ENCODE measurements at places on chromosomes 1 and 21.

DNA sequence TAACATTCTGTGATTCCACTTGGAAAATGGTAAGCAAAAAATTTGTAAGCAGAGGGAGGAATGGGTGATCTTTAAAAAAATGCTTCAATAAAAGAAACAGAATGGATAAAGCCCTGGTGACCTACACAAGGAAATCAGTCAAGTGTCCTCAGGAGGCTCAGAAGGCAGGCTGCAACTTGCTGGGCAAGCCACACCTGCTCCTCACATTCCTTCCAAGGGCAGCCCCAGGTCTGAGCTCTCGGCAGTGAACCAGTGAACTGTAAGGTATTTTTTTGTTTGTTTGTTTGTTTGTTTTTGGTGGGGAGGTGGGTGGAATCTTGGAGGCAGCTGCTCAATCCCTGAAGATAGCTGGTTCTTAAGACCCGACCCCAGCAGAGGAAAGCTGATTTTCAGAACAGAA, 4.4 kb downstream of the TACSTD2 start:
- DNase-seq, result no peak

GRCh38 chr21:37281993-37282392, 14.9 kb upstream of the VPS26C start:
- no peak for DNase-seq

DNA sequence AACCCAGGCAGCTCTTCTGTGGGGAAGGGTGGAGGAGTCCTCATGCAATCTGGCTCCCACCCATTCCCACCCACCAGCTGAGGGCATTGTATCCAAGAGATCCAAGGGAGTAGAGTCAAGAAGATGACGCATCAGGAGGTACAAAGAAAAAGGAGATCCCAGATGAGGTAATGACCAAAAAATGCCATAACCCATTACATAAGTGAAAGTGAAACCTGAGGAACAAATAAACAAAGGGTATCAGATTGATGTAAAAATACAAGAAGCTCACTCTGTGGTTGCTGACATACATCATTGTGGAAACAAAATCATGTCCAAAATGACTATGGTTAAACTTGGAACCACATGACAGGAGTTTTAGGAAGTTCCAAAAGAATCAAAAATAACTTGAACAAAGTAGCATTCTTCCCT, 42.5 kb downstream of the CCN1 start:
- no peak for DNase-seq

- no peak for DNase-seq
Measured at GRCh38 chr1:54396261-54396933, 9.8 kb downstream of the SSBP3 start.

- DNase-seq, result peak; percentile 52
Measured at GRCh38 chr1:183227422-183228346, 41.6 kb downstream of the LAMC2 start.

DNA sequence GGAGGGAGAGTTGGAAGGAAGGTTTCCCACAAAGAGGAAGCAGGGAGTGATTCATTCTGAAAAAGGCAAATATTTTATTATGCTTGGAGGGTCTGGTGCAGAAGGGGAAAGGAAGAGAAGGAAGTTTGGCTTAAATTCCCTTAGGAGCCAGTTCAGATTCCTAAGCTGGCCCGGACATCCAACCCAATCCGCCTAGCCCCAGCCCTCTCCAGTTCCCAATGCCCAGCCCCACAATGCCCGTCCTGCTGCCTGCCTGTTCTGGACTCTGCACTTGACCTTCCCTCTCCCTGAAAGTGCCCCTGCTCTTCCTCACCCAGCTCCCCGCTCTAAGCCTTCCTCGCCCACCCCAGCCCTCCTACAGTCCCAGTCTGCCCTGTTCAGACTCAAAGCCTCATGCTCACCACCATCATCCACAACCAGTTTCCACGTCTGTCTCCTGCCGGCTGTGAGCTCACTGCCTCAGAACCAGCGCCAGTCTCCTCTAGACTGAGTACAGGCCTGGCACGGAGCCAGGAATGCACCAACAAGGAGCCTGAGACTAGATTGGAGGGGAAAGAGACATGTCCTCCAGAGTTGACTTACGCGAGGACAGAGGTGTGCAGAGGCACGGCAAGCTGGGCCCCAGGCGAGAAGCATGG, 18.9 kb downstream of the CAPN2 start:
- DNase-seq, result no peak

GRCh38 chr1:11875094-11875493, 16.3 kb upstream of the NPPB start:
- no peak for DNase-seq

DNA sequence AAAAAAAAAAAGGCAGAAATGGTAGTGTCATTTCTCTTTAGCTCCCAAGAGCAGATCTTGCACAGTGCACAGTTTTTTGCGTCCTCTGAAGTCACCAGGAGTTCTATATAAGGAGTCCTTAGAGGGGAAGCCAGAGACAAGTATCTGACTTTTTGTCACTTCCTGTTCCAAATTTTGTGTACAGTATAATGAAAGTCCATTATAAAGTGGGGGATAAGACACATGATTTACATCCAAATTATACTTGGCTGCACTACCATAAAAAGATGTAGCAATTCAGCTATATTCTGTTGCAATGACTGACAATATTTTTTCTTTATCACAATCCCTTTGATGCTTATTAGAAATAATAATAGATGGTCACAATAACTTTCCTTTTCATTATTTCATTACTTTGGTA, 1276.9 kb upstream of the ADGRL2 start:
- no peak for DNase-seq

DNA sequence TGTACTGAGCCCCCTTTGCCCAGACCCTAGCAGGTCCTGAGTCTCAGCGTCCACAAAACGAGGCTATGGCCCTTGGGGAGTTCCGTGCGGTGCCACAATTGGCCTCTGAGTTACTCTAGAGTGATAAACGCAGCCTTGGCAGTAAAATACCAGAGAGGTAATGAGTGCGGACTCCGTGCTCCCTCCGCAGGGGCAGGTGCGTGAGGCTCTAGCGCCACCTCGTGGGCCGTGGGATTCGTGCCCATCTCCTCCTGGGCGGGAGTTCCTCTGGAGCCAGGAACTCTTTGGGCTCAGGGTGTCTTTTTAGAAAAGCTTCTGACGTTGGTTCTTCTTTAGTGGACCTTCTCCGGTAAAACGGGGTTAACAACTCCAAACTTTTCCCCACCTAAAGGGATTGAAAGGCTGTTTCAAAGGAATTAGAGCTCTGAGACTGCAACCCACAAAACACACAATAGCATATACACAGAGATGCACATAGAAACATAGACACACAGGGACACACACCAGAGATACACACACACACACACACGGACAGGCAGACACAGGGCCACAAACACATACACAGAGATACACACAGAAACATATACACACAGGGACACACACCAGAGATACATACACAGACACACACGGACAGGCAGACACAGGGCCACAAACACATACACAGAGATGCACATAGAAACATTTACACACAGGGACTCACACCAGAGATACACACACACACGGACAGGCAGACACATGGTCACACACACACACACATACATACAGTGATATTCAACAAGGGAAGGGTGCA, 99.4 kb downstream of the KCNJ15 start:
- DNase-seq, result peak; percentile 78

Data from CD8-positive, alpha-beta T cell (primary cell).